ENCODE measurements at places on chromosomes 6 and 20. TPM values are rescaled to one million over a fixed set of nuclear protein-coding genes. Genes with fewer than 3 reads are reported as not detected.

Gene KATNA1
- 16.8 TPM for total RNA-seq

Gene CLDN20
- not detected for total RNA-seq

Gene MUC21
- total RNA-seq = not detected

Gene LRP11
- 29.7 TPM for total RNA-seq

Gene KCNK17
- not detected for total RNA-seq

Gene PACSIN1
- not detected for total RNA-seq

Gene BTNL2
- not detected for total RNA-seq

Gene SLC17A1
- not detected for total RNA-seq

Gene SLCO4A1
- total RNA-seq = 2.8 TPM

Gene PTCHD4
- 9.4 TPM for total RNA-seq

Gene C4B
- 1.9 TPM for total RNA-seq

Gene SLC22A1
- not detected for total RNA-seq

Gene C20orf96
- total RNA-seq = 2.9 TPM

Gene TP53TG5
- not detected for total RNA-seq

Gene SNX9
- 41.4 TPM for total RNA-seq

Gene TTK
- 9.7 TPM for total RNA-seq

Gene B3GAT2
- not detected for total RNA-seq

Gene TPX2
- total RNA-seq = 90.9 TPM

Gene MEP1A
- total RNA-seq = not detected

Gene JAG1
- total RNA-seq = 3.4 TPM

Gene RIPPLY2
- not detected for total RNA-seq

Gene SIRPB2
- total RNA-seq = not detected

Gene ANGPT4
- total RNA-seq = not detected

Gene DPPA5
- not detected for total RNA-seq

Gene ZNF165
- 0.17 TPM for total RNA-seq

Gene HLA-DOB
- total RNA-seq = 0.14 TPM

Gene CLPSL1
- total RNA-seq = not detected

Gene TCF21
- total RNA-seq = not detected

Gene BEND3
- total RNA-seq = 2.5 TPM

Gene CRIP3
- total RNA-seq = not detected

Gene ABHD12
- total RNA-seq = 103 TPM

Gene HLA-DRB1
- not detected for total RNA-seq

Gene TRIM15
- not detected for total RNA-seq

Gene GLP1R
- not detected for total RNA-seq

Gene PHACTR3
- not detected for total RNA-seq

Gene SRMS
- total RNA-seq = not detected

Gene HLA-DQB1
- not detected for total RNA-seq

Gene MYT1
- total RNA-seq = not detected

Gene KIAA1755
- total RNA-seq = 3.4 TPM

Gene RAB44
- 0.23 TPM for total RNA-seq

Gene SLC25A27
- total RNA-seq = 0.56 TPM

Gene FAM162B
- 9.5 TPM for total RNA-seq

Gene SMIM13
- 13.2 TPM for total RNA-seq

Gene ADGRG6
- total RNA-seq = 73.2 TPM

Gene SCUBE3
- total RNA-seq = 71.6 TPM

Gene FAXC
- total RNA-seq = 1.8 TPM
